Fibroblast of skin of right quadriceps (primary cell): ENCODE measurements at places on chromosomes 5 and 9.

DNA sequence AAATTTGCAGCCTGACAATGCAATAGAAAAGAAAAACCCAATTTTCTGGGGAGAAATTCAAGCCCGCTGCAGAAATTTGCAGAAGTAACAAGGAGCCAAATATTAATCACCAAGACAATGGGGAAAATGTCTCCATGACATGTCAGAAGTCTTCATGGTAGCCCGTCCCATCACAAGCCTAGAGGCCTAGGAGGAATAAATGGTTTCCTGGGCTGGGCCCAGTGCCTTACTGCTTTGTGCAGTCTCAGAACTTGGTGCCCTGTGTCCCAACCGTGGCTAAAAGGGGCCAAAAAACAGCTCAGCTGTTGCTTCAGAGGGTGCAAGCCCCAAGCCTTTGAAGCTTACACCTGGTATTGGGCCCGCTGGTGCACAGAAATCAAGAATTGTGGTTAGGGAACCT is 23.6 kb upstream of the EGFLAM start:
- DNase-seq: no peak

DNA sequence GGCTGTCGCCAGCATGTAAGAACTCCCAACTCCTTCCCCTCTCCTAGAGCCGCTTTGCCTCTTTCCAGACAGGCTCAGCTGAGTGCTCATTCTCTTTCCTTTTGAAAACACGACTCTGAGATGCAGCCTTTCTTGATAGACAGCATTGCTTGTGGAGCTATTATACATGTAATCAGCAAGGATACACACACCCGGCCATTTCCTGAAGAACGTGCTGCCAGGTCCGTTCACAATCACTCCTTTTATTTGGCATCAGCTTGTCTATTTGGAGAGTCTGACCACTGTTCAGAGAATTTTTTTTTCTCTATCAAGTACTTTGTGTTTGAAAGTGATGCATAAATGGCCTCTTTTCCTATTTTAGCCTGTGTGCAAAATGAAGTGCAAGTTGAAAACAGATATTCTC is 328.7 kb downstream of the MARCHF11 start:
- DNase-seq: no peak

GRCh38 chr9:69036309-69036708 is 757 bp downstream of the FXN start:
- no peak for DNase-seq

DNA sequence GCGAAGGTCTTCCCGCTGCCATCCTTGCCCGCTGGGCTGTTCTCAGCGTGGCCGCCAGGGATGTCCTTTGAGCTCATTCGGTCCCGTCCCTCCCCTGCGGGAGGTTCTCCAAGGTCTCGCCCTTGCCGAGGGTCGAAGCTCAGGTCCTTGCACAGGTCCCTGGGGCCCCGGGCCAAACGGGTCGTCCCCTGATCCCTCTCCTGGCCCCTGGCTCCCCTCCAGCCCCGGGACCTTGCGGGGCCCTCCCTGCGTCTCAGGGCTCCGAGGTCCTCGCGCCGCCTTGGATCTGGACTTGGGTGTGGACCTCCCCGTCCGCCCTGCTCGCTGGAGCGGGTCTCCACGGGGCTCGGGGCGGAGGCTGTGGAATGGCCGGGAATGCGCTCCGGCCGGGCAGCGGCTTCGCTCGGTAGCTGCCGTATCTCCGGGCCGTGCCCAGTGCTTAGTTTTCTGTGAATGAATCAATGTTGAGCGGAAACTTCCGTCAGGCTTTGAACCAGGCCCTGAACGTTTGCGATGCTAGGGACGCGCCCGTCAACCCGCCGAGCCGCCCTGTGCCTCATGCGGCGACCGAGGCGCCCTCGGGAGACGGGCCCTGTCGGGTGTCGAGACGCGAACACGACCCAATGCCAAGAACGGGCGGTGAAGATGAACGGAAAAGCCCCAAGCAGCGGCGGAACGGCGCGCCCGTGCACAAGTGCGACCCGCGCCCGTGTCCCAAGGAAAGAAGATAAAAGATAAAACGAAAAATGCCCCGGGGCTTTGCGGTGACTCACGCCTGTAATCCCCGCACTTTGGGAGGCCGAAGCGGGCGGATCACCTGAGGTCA is 780 bp downstream of the RNU6ATAC start:
- peak; percentile 51 for DNase-seq

DNA sequence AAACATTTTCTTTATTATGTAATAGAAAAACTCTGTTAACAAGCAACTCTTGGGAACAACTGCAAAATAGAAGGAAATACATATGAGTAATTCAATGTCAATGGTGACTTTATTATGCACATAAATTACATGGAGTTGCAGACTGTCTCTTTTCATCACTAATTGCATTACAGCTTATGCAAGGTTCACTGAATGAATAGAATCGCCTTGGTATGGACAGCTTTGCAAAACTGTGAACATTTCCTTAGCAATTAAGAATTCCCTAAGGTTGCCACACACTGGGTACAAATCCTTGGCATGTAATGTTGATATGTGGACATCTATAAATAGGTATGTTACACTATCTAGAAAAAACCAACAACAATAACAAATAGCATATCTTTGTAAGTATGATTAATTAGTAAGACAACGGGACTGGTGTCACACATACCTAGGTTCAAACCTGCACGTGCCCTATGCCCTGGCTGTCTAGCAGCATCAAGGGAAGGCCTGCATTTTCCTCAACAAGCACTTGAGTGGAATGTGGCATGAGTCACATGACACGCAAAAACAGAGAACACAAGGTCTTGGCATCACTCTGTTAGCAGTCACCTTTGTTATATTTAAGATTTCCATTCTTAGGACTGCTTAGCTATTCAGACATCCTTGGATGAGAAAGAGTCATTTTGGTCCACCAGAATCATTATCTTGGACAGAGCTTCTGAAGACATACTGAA is 263.9 kb downstream of the CTNND2 start:
- no peak for DNase-seq

DNA sequence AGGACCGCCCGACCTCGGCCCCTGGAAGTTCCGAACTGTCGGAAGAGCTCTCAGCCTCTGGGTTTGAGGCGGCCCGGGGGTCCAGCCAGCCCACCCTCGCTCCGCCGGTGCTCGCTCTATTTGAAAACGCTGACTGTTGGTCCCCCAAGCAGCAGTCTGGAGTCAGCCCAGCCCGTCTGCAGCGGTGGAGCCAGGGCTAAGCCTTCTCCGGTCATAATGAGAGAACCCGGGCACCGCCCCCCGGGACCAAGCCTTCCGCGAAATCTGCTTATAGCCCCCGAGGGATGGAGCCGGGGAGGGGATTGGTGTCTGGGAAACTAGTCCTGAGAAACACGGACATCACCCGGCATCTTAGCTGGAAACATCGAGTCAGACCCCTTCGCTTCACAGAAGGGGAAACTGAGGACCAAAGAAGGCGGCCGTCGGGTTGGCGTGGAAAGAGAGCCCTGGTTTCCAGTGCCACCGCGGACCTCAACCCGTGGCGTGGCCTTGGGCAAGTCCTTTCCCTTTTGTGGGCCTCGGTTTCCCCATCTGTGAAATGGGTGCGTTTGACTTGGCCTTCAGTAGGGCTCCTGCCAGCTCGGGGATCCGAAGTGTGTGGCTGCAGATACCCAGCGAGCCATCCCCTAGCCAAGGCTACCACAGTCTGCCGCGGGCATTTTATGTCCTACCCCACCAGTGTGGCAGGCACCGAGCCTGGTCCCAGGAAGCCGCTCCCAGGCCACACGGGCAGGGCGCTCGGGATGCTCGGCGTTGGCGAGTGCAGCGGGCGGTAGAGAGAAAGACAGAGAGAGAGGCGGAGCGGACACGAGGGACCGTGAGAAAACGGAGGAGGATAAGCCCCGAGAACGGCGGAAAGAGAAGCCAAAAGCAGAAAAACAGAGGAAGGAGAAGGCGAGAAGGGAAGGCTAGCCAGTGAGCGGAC is 857 bp downstream of the ADAM19 start:
- peak; percentile 58 for DNase-seq

GRCh38 chr5:112914584-112914983 is 7.4 kb downstream of the REEP5 start:
- DNase-seq: no peak

- DNase-seq: no peak
Observed at GRCh38 chr5:141708016-141708415, 26.0 kb upstream of the ARAP3 start.

GRCh38 chr5:115377468-115378217 is 81.2 kb upstream of the CCDC112 start:
- peak; percentile 93 for DNase-seq

DNA sequence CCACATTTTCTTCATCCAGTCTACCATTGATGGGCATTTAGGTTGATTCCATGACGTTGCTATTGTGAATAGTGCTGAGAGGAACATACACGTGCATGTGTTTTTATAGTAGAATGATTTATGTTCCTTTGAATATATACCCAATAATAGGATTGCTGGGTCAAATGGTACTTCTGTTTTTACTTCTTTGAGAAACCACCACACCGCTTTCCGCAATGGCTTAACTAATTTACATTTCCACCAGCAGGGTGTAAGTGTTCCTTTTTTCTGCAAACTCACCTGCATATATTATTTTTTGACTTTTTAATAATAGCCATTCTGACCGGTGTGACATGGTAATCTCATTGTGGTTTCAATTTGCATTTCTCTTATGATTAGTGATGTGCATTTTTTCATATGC is 82.2 kb upstream of the RFX3 start:
- no peak for DNase-seq

GRCh38 chr9:4375424-4376200 is 75.7 kb upstream of the GLIS3 start:
- peak; percentile 84 for DNase-seq

DNA sequence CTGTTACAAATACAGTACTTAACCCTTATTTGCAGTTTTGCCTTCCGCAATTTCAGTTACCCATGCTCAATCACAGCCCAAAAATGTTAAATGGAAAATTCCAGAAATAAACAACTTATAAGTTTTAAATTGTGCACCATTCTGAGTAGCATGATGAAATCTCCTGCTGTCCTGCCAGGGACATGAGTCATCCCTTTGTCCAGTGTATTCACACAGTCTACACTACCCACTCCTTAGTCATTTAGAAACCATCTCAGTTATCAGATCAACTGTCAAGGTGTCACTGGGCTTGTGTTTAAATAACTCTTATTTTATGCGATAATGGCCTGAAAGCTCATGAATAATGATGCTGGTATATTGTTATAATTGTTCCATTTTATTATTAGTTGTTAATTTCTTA is 95.8 kb downstream of the PLCXD3 start:
- DNase-seq: peak; percentile 85

DNA sequence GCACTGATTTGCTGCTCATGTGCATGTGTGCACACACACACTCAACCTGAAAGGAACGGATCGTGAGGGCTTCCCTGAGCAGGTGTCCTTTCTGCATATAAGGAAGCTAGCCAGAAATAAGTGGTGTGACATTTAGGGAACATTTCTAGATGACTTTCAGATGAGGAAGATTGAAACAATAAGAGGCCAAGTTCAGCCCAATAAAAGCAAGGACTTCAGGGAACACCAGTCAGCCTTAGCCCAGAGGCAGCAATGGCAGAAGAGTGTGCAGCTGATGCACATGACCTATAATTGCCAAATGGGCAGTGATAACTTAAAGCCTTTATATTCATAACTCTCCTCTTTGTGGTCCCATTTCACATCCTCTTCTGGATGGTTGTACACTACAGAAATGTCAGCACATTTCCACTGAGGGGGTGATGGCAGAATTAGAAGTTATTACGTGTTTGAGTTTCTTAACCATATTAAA is 255.5 kb downstream of the TRIM32 start:
- no peak for DNase-seq

DNA sequence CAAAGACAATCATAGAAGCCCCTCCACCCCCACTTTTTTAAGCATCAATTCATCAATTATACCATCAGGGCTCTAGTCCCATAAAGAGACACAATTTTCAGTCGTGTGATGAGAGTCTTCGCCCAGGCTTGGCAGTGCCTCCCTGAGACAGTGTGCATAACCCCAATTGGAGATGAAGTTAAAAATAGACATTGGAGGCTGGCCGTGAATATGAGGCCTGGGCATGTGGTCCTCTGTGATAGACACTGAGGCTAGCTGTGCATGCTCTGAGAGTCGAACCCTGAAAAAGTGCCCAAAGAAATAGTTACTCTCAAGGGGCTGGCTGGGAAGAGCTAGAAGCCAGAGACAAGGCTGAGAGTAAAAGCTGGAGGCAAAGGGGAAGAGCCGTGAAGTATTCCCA is 248.6 kb upstream of the NR4A3 start:
- DNase-seq: no peak

GRCh38 chr5:111173476-111173875 is 50.7 kb upstream of the CAMK4 start:
- no peak for DNase-seq

- peak; percentile 59 for DNase-seq
Observed at GRCh38 chr5:17289681-17290539, 72.5 kb downstream of the BASP1 start.

- no peak for DNase-seq
Observed at GRCh38 chr5:67897980-67898379, 317.6 kb upstream of the PIK3R1 start.

GRCh38 chr9:127537792-127538191 is 74.3 kb upstream of the STXBP1 start:
- no peak for DNase-seq

DNA sequence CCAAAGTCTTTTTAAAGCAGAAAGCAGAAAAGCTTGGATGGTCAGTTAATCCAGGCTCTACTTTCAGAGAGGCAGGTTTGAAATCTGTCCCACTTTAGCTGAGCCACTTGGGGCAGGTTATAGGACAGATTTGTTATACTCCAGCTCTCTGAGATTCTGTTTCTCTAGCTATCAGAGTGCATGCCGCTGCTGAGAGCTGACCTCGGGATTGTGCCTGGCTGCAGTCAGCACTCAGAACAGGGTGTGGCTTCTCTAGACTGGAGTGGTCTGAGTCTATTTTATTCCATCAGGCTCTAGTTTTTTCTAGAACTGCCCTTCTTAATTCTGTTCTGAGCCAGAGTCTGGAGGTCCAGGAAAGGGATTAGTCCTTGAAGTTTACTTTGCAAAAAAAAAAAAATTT is 67.7 kb downstream of the NDFIP1 start:
- no peak for DNase-seq

GRCh38 chr9:3161912-3162311 is 318.0 kb upstream of the PUM3 start:
- DNase-seq: no peak

GRCh38 chr9:83423815-83424707 is 114.1 kb downstream of the FRMD3 start:
- no peak for DNase-seq

DNA sequence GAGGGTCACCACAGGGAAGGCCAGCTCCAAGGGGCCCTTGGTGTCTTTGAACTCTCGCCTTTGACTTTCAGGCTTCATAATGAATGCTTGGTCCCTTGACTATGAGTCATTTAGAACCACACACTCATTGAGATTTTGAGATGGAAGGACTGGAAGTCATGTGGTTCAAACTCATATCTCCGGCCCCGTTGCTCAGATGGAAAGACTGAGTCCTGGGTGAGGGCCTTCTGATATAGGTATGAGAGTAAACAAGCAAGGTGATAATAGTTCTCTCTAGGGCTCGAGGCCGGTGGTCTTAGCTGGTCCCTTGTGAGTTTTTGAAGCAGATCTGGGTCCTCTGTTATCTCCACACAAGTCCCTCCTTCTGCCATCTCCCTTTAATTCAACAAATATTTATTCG is 210.6 kb downstream of the PAX5 start:
- no peak for DNase-seq

- DNase-seq: peak; percentile 22
Observed at GRCh38 chr9:100394032-100394695, 32.8 kb upstream of the MSANTD3 start.

GRCh38 chr5:76606701-76607100 is 16.5 kb downstream of the F2RL2 start:
- peak; percentile 41 for DNase-seq

GRCh38 chr5:187042-187431 is 4.3 kb upstream of the LRRC14B start:
- no peak for DNase-seq
